A673 (cell line): ENCODE measurements at places on chromosomes 3 and 15. TPM values are rescaled to one million over a fixed set of nuclear protein-coding genes. Genes with fewer than 3 reads are reported as not detected.

The CCDC13 gene
- 0.55 TPM in 1 of 2 replicates, not detected in the other for total RNA-seq

The WDR72 gene
- not detected in 2 replicates for total RNA-seq

The B3GALNT1 gene
- 2.5 and 3.0 TPM in 2 replicates for total RNA-seq

The CA12 gene
- total RNA-seq: 0.68 and 0.97 TPM in 2 replicates

The SH3GL3 gene
- total RNA-seq: 25.6 and 32.1 TPM in 2 replicates

The LHFPL4 gene
- total RNA-seq: not detected in 2 replicates

The CEP19 gene
- 6.0 TPM in 2 replicates for total RNA-seq

The GPR62 gene
- not detected in 2 replicates for total RNA-seq

The XCR1 gene
- not detected in 2 replicates for total RNA-seq

The ADCY5 gene
- total RNA-seq: 0.21 and 0.22 TPM in 2 replicates

The CDAN1 gene
- 26.9 and 29.5 TPM in 2 replicates for total RNA-seq

The WDR93 gene
- not detected in 2 replicates for total RNA-seq

The GRK7 gene
- total RNA-seq: not detected in 2 replicates

The ROBO2 gene
- total RNA-seq: 17.5 and 18.7 TPM in 2 replicates

The FOXB1 gene
- total RNA-seq: not detected in 2 replicates

The DAPK2 gene
- 15.7 and 19.2 TPM in 2 replicates for total RNA-seq

The PLA2G4F gene
- total RNA-seq: not detected in 2 replicates

The ZNF501 gene
- 2.8 and 4.2 TPM in 2 replicates for total RNA-seq

The CIP2A gene
- 56.9 and 68.4 TPM in 2 replicates for total RNA-seq

The SERINC4 gene
- 0.33 TPM in 1 of 2 replicates, not detected in the other for total RNA-seq
